ENCODE measurements at places on chromosomes 16 and 17.
A peak's percentile ranks its signal among the peaks of the same experiment; 100 is the strongest.

- no peak for DNase-seq
These were observed 956.1 kb upstream of the GOT2 start for GRCh38 chr16:59690216-59690615.

GRCh38 chr16:14505846-14506245 is 124.2 kb downstream of the PARN start:
- no peak for DNase-seq

DNA sequence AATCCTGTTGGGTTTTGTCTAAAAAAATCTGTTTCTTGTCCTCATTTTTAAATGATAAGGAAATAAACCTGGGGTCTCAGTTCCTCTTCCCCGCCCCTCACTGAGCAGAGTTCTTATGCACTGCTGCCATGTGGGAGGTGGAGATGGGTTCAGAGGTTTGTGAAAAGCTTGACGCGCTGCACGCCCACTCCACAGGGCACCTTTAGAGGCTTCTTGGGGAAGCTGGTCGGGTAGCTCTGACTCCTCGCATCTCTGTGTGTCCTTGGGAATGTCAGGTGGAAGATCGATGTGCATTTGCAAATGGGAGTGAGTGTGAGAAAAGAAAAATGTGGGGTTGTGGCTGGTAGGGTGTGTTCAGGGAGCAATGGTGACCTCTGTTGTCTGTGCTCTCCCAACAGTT is 4.7 kb upstream of the ZNHIT3 start:
- no peak for DNase-seq

GRCh38 chr16:30996985-30997724 is 12.1 kb downstream of the HSD3B7 start:
- DNase-seq: peak; percentile 78

DNA sequence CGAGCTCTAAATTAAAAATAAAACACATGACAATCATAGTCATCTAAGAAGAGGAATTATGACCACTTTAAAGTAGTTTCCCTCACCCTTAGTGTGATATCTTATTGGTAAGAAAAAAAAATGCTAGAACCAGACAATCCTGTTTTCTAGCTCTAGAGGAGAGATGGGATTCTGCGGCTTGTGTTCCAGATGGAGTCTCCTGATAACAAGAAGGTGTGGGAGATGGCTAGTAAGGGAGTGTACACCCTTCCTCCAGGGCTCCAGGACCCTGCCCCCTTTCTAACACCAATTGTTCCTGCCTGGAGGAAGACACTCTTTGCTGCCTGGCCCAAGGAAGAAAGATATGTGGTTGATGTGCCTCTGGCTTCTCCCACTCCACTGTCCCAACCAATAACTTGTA is 68.8 kb upstream of the FBXO47 start:
- DNase-seq: no peak

- no peak for DNase-seq
These were observed 35.8 kb upstream of the SNN start for GRCh38 chr16:11632455-11632939.

- no peak for DNase-seq
These were observed 39.2 kb upstream of the GSE1 start for GRCh38 chr16:85573696-85574641.

- DNase-seq: no peak
These were observed 8.1 kb downstream of the ZP2 start for GRCh38 chr16:21203155-21203797.

DNA sequence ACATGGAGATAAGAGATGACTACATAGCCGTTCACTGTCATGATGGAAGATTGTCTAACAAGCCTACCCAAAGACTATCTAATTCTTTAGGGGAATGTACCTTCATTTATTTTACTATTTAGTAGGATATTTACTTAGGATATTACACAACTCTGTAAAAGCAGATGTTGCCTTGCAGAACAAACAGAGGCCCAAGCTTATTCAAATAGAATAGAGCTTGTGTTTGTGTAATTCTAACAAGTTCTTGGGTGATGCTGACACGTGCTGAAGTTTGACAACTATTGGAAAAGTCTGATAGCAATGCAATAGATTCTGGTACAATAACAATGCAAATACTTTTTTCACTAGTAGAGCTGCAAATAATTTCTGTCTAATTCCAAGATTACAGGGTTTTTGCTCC is 447.6 kb downstream of the TOX3 start:
- DNase-seq: no peak

- DNase-seq: no peak
These were observed 1.5 kb upstream of the ALDH3A2 start for GRCh38 chr17:19646788-19647696.

DNA sequence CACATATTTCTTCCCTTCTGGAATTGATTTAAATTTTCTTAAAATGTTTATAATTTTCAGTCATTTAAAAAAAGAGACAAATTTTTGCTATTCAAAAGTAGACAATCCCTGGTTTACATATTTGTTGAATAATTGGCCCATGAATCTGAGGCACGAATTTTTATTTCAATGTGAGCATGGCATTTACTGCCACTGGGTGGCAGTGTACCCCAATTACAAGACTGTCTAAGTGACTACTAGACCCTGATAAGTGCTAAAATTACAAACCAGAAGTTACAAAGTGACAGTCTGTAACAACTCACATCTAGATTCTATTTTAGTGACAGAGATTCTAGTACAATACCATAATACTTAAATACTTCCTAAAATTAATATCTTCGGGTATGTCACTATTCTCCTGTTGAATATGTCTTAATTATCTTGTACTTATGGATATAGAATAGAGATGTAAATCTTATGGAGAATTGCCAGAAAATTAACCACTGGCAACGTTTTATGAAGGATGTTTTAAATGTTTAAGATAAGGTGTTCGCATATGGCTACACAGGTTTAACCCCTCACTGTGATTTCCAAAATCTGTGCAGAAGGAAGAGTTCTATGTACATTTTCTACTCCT is 235.8 kb downstream of the MAP2K4 start:
- no peak for DNase-seq

DNA sequence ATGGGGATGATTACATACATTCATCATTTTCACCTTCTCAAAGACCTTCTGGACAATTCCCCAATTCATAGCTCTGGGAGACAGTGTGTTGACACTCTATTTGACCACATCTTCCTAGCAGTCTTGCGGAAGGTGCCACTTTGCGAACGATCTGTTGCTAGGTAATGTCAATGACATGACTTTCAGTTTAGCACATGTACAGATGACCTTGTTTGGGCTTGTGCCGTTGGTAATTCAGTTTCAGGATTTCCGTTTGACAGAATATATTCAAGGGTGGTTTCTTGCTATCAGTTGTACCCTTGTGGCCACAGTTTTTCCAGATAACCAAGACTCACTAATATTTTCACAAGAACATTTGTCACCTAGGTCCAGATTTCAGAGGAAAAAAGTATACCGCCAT is 478.2 kb downstream of the WWOX start:
- DNase-seq: no peak

GRCh38 chr16:55250701-55251100 is 73.3 kb upstream of the IRX6 start:
- no peak for DNase-seq

- DNase-seq: no peak
These were observed 91.4 kb downstream of the SYCE1L start for GRCh38 chr16:77290451-77291115.

- no peak for DNase-seq
These were observed 2.0 kb downstream of the CDH3 start for GRCh38 chr16:68646953-68647659.

GRCh38 chr17:55292094-55292493 is 27.3 kb downstream of the HLF start:
- no peak for DNase-seq

DNA sequence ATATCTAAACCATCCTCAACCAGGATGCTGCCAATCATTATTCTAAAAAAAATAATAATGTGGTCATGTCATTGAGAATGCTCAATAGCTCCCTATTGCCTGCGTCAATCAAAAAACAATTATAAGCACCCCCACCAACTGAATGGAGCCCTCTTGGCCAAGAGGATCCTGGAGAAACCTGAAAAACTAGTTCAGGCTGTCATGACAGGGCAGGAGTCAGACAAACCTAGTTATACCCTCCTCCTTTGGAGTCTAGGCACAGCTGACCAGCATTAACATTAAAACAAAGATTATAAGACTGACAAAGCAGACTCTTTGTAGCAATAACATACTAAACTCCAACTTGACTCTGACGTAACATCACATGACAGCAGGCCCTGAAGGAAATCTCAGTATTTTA is 119.2 kb upstream of the CCL2 start:
- no peak for DNase-seq

GRCh38 chr16:1899641-1900451 is 18.4 kb downstream of the HS3ST6 start:
- DNase-seq: no peak

DNA sequence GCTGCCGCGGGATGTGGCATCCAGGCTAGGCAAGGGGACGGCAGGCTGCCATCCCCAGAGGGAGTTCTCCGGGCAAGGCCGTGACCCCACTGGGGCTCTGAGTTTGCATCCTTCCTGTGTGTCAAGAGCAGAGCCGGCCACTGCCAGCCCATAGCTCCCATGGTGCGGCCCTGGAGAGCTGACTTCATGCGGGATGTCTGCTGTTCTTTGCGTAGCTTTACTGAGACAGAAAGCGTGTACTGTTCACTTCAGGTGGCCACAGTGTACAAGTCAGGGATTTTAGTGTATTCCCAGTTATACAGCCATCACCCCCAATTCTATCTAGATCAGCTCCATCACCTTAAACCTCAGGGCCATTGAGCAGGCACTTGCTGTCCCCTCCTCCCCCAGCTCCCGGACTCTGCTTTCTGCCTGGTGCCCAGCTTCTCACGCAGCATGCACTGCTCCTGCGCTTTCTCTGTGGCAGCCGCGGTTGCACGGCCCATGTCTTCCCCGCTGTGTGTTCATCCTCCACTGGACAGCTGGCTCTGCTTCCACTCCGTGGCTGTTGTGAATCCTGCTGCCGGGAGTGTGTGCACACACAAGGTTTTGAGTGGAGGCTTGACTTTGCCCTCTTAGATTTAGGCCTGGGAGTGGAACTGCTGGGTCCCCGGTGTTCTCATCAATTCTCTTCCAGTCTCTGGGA is 71.2 kb downstream of the KLHDC4 start:
- DNase-seq: no peak

DNA sequence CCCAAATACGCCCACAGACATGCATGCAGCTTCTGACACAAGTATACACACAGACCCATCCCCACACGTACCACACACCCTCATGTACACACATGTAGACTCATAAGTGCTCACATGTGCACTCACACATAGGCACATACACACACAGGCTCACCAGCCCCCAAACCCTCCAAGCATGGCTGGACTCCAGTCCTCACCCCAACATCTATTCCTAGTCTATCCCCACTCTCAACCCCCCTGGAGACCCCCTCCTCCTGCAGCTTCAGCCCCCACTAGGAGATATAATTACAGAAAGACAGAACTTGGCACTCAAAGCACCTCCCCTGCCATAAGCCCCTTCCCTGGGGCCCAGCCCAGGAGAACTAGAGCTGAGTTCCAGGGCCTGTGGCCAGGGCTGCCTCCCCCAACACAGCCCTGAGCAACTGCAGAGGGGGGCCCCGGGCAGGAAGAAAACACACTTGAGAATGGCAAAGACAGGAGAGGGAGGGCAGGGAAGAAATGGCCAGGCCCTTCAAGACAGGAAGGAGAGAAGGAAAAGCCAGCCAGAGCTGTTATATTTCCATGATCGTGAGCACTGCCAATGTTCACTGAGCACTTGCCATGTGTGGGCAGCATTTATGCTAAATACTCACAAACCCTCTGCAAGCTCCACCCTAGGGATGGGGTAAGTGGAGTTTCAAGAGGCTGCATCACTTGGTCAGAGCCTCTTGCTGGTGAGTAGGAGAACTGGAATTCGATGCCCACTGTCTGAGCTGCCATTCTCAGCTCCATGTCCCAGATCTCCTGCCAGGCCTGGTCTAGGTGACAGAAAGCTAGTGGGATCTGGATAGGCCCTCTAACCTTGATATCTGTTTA is 224.5 kb downstream of the ZNF423 start:
- no peak for DNase-seq

DNA sequence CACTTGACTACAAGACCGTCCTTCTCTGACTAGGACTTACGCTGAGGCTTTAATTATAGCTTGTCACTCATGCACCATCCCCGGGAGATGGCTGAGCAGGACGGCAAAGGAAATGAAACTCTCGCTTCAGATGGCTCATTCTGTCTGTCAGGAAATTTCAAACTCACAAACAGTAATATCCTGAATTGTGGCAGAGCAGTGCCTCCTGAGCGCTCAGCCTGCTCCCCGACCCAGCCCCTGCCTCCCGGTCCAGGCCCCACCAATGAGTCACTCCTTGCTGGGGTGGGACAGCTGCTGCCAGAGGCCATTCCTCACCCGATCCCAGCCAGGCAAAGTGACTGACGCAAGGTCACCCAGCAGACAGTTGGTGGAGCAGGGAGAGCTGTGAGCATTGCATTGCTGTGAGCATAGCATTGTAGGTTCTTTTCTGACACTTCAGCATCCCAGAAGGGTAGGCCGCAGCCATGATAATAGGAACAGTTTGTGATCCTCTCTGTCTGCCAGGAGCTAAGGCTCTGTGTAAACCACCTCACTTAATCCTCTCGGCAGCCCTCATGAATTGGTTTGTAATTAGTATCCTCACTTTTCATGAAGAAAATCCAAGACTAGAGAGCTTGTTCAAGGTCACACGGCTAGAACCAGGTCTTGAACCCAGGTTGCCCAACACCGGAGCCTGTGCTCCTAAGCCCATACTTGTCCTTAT is 20.9 kb downstream of the CCDC182 start:
- no peak for DNase-seq

DNA sequence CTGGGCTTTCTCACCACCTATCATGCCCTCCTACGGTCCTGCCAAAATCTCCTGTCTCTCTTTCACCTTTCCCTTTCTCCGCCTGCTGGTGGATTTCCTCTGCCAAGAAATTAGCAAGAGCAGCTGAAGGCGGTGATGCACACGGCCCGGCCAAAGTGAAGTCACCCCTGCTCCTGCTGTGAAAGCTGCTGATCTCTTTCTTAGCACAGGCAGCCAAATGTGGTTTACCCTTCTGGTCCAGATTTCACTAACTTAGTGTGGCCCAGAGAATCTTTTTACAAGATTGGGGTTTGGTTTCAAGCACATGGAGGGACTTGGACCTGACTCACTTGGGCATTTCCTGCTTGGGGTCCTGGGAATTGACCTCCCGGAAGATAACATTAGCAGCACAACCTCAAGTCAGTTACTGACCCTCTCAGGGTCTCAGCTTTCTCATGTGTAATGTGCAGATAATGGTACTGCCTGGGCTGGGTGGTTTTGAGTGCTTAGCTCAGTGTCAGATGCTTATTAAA is 155.7 kb downstream of the SOCS1 start:
- DNase-seq: peak; percentile 77

GRCh38 chr16:78170494-78170933 is 71.1 kb downstream of the WWOX start:
- DNase-seq: no peak

GRCh38 chr17:75849279-75849646 is 5.1 kb upstream of the UNC13D start:
- DNase-seq: no peak

DNA sequence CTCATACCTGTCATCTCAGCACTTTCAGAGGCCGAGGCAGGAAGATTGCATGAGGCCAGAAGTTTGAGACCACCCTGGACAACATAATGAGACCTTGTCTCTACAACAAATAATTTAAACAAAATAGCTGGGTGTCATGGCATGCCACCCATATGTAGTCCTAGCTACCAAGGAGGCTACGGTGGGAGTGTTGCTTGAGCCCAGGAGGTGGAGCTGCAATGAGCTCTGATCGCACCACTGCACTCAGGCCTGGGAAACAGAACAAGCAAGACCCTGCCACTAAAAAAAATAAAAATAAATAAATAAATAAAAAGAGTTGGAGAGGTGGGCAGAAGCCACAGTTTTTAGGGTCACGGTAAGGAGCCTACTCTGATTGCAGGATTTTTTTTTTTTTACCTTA is 136.0 kb downstream of the TANC2 start:
- DNase-seq: no peak

GRCh38 chr17:45246861-45247428 is 14.9 kb downstream of the SPATA32 start:
- no peak for DNase-seq
